ENCODE measurements at places on chromosomes 5 and 9.

DNA sequence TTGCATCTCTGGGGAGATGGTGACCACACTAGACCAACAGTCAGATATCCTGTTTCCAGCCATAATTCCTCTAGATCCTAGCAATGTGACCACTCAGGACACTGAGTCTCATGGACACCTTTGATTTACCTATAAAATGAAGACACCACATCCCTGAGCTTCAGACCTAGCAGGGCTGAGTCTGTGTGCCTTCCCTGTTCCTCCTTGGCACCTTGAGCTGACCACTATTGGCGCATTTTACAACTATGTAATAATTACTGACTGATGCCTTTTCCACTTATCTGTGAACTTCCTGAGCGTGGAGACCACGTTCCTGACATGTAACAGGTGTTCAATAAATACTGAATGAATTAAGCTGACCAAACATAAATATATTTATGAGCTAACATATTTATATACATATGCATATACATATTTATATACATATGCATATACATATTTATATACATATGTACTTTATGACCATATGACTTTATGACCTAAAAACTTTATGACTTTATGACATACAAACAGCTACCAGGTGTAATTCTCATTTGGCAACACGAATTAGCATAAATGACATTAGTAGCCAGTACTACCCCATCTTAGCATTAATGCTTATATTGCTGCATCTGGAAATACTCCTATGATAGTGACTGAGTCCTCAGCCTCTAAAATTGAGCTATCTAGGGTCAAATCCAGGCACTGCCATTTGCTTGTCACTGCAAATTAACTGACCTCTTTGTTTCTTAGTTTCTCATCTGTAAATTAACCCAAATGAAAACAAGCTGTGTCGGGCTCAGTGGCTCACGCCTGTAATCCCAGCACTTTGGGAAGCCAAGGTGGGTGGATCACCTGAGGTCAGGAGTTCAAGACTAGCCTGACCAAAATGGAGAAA, 150.6 kb downstream of the GNA14 start:
- no peak for DNase-seq

GRCh38 chr9:134525841-134526583, 115.6 kb upstream of the COL5A1 start:
- no peak for DNase-seq

DNA sequence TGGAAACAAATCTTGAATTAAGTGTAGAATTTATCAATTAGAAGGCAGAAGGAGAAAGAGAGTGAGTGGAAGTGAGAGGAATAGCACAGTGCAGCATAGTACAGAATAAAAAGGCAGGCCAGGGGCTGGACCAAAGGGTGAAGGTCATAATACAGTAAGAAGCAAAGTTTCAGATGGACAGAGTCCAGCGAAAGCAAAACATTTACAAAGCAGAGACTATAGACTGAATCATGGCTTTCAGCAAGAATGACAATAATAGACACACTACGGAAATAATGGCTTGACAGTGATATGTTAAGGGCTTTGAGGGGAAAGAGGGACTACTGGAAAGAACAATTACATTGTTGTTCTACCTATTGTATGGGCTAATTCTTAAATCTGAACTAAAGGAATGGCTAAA, 249.0 kb upstream of the CHD1 start:
- DNase-seq, result no peak

- no peak for DNase-seq
Observed at GRCh38 chr9:91995000-91995655, 45.1 kb upstream of the ROR2 start.

DNA sequence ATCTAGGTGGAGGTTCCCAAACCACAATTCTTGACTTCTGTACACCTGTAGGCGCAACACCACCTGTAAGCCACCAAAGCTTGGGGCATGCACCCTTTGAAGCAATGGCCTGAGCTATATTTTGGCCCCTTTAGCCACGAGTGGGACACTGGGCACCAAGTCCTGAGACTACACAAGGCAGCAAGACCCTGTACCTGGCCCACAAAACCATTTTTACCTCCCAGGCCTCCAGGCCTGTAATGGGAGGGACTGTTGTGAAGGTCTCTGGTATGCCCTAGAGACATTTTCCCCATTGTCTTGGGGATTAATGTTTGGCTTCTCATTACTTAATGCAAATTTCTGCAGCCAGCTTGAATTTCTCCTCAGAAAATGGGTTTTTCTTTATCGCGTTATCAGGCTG, 24.6 kb upstream of the FAM151B start:
- no peak for DNase-seq

DNA sequence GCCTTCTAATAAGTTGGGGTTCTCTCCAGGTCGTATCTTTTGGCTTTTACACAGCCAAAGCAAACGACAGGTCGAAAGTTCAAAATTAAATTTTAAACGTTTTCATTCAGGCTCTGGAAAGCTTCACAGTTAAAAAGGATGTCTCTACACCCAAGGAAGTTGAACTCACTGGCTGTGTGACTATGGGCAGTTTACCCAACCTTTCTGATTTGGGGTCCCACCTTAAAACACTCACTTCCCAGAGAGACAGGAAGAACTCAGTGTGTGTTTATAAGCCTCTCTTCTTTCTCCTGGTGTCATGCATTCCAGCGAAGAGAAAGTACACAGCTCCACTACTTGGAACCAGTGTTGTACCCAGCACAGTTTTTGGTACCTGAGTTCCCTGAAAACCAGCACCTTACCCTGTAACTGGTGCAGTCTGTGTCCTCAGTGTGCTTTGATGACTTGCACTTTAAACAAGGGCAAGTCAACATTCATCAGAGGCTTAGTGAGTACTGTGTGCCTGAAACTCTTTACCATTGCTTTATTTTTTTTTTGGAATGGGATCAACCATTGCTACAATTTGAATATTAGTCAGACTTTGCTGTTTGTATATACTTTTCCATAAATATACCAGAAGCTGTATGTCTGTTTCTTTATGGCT, 1.7 kb downstream of the SRD5A1 start:
- DNase-seq, result no peak

DNA sequence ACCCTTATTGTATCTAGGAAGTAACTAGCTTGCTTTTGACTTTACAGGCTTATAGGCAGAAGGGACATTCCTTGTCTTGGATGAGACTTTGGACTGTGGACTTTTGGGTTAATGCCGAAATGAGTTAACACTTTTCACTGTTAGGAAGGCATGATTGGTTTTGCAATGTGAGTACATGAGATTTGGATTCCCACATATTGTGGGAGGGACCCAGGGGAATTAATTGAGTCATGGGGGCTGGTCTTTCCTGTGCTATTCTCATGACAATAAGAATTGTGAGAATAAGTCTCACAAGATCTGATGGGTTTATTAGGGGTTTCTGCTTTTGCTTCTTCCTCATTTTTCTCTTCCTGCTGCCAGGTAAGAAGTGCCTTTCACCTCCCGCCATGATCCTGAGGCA, 417.5 kb downstream of the HINT1 start:
- DNase-seq, result no peak

GRCh38 chr9:69260161-69260560, 64.9 kb upstream of the ENTREP1 start:
- DNase-seq, result no peak

GRCh38 chr5:61245486-61245885, 83.2 kb upstream of the SMIM15 start:
- no peak for DNase-seq

- DNase-seq, result no peak
Observed at GRCh38 chr9:536597-537511, 304.6 kb upstream of the DMRT1 start.

- no peak for DNase-seq
Observed at GRCh38 chr5:157059093-157059539, at the start of gene HAVCR1. HAVCR1 (minus strand) TSS chr5:157059116; CDS start chr5:157057943, 1,173 bp downstream.

GRCh38 chr5:111146053-111146452, 53.9 kb downstream of the WDR36 start:
- no peak for DNase-seq

DNA sequence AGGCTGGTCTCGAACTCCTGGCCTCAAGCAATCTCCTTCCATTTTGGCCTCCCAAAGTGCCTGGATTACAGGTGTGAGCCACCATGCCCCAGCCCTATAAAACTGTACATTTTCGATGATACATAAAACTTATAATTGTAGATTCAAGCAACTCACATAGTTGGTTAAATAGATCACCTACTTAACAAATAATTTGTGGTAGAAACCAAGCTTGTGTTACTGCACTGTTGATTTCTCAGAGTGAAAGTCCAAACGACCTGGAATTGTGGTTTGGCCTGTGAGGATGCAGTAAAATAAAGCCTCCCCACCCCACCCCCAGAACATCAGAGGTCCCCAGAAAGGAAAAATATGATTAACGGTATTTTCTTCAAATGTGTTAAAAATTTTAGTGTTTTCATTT, 92.7 kb downstream of the TRIO start:
- DNase-seq, result no peak

DNA sequence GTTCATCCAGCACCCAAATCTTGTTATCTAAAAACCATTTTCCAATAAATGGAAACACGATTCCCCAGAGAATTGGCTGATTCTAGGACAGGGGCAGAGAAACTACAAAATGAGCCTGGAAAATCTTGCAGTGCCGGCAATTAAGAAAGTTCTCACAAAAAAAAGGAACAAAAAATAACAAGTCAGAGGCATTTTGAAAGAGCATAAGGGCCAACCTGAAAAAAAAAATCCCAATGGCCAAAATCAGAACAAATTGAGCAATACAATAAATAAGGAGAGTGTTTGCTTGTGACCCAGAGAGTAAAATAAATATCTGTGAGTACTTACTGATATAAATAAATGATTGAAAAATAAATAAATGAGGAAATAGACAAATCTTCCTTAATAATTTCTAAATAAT, 55.1 kb upstream of the S1PR3 start:
- DNase-seq, result no peak

GRCh38 chr5:112637343-112637742, 100.3 kb upstream of the APC start:
- DNase-seq, result no peak

DNA sequence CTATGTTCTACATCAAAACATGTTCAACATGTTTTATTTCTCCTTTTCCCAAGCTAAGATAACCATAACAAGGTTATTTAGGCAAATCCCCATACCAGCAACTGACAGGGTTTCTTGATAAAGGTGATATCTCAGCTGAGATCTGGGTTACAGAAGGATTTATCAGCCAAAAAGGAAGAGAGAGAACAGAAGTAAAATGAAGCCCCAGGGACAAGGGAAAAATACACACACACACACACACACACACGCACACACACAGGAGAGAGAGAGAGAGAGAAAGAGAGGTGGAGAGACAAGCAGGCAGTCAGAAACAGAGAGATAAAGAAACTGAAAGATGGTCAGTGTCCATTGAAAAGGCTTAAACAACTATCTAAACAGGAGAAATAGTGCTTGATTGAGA, 19.7 kb upstream of the MLLT3 start:
- DNase-seq, result no peak

DNA sequence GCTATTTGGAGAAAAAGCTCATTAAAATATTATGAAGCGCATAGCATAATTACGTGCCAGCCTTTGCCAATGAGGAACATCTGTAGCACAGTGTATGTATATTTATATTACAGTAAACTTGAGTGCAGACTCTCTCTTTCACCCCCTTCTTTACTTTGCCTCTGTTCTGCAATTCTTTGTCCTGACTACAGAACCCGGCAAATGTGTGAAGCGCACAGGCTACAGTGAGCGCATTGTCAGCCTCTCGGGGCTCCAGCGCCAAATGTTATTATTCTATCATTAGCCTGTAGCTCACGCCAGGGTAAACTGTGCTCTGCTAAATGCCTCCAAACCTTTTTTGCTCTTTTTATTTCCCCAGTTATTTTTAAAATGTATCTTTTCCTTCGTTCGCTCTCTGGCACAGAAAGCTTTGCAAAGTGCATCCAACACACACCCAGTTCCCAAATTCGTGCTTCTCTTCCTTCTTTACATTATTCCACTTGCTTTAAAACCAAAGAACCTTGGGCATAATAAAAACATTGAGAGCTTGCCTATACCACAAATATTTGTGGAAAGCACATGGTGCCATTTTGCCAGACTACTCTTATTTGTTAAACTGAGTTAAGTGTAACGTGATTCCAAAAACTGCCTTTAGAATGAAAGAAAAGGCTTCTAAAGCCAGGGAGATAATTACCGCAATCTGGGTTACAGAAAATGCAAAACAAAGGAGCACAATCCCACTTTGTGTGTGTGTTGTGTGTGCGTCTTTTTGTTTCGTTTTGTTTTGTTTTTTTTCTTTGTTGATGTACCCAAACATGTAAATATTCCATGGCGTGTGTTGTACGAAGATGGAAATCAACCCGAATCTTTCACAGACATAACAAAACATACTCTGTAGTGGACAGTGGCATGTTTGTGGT, 164.1 kb upstream of the MPDZ start:
- DNase-seq, result no peak

DNA sequence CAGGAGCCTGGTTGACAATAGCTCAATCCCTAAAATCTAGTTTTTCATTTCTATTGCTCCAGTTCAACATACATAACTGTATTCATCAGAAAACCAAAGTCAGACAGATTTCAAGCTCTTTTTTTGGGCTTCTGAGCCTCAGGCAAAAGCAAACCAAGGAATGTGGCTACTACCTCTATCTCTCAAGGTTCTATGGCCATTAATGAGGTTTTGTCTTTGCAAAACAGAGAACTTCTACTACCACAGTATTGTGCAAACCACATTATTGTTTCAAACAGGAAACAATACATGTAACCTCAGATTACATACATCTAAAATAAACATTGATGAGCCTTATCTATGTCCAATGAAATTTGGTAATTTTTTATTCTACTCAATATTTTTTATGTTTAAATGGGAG, 35.5 kb upstream of the FTMT start:
- DNase-seq, result no peak

- DNase-seq, result no peak
Observed at GRCh38 chr9:138007566-138007917, 130.0 kb downstream of the CACNA1B start.

GRCh38 chr9:120137186-120137840, 442.7 kb downstream of the CDK5RAP2 start:
- no peak for DNase-seq

DNA sequence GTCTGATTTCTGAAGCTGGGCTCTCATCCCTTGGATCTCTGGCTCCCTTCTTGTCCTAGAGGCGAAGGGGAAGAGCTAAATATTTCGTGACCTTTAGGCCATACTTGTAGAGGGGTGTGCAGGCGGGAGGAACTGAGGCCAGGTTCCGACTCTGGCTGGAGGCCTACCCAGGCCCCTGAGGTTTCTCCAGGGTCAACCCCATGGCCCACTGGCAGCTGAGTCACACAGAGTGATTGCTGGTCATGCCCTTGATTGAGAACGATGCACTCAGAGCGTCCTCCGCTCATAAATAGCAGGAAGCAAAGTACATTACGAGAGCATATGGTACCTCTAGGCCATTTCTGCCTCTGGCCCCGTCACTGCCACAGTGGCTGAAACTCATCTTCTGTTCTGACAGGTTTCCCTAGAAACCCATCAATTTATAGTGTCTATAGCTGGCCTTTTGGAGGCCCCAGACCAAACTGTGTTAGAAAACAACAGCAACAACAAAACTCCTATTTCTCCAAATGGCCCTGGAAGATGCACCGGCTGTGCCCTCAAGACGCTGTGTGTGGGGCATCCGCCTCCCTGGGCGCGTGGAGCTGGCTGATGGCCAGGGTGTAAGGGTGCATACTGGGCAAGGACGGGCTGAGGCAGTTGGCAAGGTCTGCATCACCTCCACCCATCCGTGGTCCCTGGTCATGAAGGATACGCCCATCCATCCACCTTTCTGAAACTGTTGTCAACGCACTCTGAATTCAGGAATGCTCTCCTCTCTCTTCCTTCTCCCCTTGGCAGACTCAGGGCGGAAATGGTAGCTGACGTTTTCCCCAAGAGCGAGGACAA, 32.9 kb upstream of the FCN1 start:
- DNase-seq, result no peak

GRCh38 chr9:93077811-93078210, 18.2 kb upstream of the CARD19 start:
- DNase-seq, result no peak

- no peak for DNase-seq
Observed at GRCh38 chr5:14181299-14181968, 38.3 kb downstream of the TRIO start.
